Activated T-cell treated with anti-CD3 and anti-CD28 coated beads for 1 hour (primary cell): ENCODE measurements at places on chromosomes 2 and 18.
A peak's percentile ranks its signal among the peaks of the same experiment; 100 is the strongest.

- DNase-seq, result no peak
Measured at GRCh38 chr18:24181806-24182205, 42.9 kb downstream of the CABYR start.

- no peak for DNase-seq
Measured at GRCh38 chr2:37652199-37652640, 19.2 kb downstream of the CDC42EP3 start.

- DNase-seq, result no peak
Measured at GRCh38 chr2:44927985-44928482, 13.5 kb upstream of the SIX3 start.

- DNase-seq, result peak; percentile 60
Measured at GRCh38 chr2:230866756-230867523, 2.2 kb downstream of the ITM2C start.

DNA sequence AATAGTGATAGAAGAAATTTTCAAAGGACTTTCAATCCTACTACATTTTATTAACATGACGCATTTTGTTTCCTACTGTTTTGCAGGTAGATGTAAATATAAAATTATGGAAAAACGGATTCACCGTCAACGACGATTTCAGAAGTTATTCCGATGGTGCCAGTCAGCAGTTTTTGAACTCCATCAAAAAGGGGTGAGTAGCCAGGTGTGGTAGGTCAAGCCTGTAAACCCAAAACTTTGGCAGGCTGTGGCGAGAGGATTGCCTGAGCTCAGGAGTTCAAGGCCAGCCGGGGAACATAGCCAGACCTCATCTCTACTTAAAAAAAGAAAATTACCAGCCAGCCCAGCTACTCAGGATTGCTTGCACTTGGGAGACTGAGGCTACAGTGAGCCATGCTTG is 33.0 kb upstream of the MFSD2B start:
- no peak for DNase-seq

DNA sequence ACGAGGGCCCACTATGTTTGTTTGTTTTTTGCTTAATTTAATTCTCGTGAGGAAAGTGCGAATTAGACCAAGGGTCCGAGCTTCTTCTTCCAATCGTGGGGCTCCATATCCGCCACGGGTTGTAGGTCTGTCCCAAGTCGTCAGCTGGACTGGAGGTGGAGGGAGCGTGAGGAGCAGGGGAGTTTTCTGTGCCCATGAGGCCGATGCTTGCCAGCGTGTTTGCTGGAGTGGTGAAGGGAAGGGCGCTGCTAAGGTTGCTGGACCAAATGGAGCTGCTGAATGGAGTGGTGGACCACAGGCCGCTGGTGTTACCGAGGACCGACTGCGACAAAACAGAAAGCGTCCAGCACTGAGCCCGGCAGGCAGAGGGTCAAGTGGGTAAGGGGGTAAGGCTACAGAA is 43.7 kb downstream of the ZAP70 start:
- DNase-seq, result no peak

DNA sequence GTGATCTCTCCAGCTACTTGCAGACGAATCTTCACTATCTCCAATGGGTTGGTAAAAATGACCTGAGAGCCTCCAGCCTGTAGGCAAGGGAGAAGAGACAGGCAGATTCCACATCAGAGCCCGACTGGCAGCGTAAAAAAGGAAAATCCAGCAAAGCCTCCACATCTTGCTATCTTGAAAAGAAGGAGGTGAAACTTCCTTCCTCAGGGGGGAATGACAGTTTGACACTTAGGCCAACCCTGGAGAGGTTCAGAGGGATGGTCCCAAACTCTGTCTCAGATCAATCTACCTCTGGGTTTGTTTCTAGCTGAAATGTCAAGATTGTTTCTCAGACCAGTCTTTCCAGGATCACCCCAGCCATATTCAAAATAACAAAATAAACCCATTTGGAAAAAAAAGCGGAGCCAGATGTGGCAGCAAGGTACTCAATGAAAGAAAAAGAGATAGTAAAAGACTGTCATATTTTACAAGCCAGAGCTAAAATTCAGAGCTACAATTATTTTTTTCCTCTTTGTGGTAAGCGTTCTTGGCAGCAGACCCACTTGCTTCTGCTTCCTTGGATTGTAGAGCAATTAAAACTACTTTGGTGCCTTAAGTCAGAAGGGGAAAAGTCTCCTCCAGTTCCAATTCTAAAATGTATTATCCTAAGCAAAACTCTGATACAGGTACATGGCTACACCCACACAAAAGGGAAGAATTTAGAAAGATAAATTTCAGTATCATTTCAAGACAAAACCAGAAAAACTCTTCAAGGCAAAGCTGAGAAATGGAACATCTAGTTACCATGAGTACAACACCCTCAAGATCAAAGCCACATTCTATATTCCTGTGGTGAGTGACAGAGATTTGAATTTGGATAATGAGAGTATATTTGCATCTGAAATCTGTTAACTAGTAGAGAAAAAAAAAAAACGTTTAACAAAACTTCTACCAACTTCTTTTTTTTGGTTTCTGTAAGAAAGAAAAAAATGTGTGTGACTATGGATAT is 100.1 kb downstream of the SLC25A12 start:
- DNase-seq, result no peak

GRCh38 chr18:57804557-57804956 is 1.4 kb upstream of the ATP8B1 start:
- DNase-seq, result no peak

GRCh38 chr2:39550701-39551285 is 113.7 kb upstream of the MAP4K3 start:
- DNase-seq, result no peak

- no peak for DNase-seq
Measured at GRCh38 chr2:82233806-82234205, 1929.3 kb upstream of the LRRTM1 start.

- DNase-seq, result peak; percentile 64
Measured at GRCh38 chr2:25276569-25277465, 64.9 kb downstream of the DNMT3A start.

DNA sequence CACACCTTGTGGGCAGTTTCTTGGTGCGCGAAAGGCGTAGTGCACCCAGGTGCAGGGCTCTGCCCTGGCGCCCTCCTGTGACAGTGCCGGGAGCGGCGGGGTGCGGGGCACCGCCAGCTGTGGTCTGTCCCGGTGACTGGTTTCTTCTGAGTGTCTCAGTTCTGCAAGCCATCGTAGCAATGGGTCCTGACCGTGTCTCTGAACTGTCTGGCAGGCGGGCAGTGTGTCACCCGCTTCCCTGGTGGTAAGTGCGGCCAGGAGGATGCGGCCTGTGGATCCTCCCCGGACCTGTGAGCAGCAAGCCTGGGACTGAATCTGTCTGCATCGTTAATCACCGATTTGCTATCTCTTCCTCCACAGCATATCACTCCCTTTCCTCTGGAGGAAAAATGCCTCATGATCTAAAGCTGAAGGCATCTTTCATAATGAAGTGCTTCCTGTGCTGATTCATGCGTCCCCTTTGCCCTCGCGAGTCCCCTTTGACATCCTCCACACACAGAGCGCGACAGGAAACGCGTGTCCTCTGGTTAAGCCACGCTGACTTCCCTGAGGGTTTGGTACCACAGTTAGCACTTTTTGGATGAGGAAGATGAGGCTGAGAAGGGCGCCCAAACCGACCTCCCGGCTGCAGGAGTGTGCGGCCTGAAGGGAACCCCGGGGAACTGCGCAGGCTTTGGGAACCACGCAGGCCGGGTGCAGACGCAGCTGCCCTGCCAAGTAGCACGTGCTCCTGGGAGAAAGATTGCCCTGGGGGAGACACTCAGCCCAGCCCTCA is 416.0 kb upstream of the HS6ST1 start:
- no peak for DNase-seq
